Lower lobe of right lung (tissue), 2 donors: ENCODE measurements at places on chromosomes 6 and 20. TPM values are rescaled to one million over a fixed set of nuclear protein-coding genes. Genes with fewer than 3 reads are reported as not detected.

- DNase-seq: no peak
These were observed 10.4 kb downstream of the E2F3 start for GRCh38 chr6:20411953-20412681.

BPIFB2 gene
- 0.21 TPM for total RNA-seq

ANGPT4 gene
- 6.0 TPM for total RNA-seq

DNA sequence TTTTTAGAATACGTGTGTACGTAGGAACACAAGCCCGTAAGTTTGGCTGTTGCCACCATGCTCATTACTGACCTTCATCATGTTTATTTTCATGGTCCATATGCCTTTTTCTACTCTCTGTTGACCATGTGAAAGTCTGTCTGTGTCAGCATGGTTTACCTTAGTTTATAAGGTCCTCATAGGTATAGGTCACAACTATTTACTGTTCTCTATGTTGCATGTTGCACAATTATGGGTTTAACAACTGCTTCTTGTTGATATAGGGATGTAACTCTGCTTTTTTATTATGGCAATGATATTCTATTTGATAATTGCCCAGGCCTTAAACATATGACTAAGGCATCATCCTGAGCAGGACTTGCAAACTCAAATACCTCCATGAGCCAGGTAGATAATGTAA lies 13.4 kb upstream of the RANBP9 start:
- no peak for DNase-seq

GRCh38 chr20:32943490-32944052 lies 60.7 kb downstream of the SUN5 start:
- DNase-seq: no peak

GRCh38 chr20:42919316-42919715 lies 270.4 kb downstream of the PTPRT start:
- no peak for DNase-seq

DNA sequence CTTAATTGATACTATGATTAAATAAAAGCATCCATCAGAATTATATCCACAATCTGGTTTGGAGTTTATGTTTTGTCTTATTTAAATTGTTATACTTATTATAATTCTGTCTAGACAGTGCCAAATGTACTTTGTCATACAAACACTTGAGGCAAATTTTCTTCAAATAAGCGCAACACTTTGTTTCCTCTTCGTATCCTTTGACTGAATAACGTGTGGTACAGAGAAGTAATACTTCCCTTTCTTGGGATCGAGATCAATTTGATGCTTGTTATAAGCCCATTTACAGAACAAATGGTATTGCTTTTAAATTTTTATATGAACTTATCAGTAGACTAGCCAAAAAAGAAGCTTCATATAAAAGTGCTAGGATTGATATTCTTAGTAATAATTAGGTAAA lies 111.0 kb downstream of the ATG5 start:
- no peak for DNase-seq

GRCh38 chr20:33796263-33796906 lies 14.8 kb upstream of the CHMP4B start:
- peak; percentile 62 for DNase-seq

ANKRD6 gene
- total RNA-seq: 17.7 TPM

PLN gene
- total RNA-seq: 7.5 TPM

- no peak for DNase-seq
These were observed 100.6 kb downstream of the RAMACL start for GRCh38 chr6:166485651-166486535.

PEDS1 gene
- total RNA-seq: 27.8 TPM
